ENCODE measurements at places on chromosomes 5 and 9. TPM values are rescaled to one million over a fixed set of nuclear protein-coding genes. Genes with fewer than 3 reads are reported as not detected.
A peak's percentile ranks its signal among the peaks of the same experiment; 100 is the strongest.

Gene SLC45A2
- 0.12 TPM for polyA plus RNA-seq

Gene CREBRF
- polyA plus RNA-seq = 21.2 TPM

Gene CCDC180
- 7.5 TPM for polyA plus RNA-seq

Gene PCDHA9
- polyA plus RNA-seq = 0.24 TPM

- DNase-seq = no peak
Observed at GRCh38 chr5:126031989-126032716, 391.1 kb upstream of the GRAMD2B start.

DNA sequence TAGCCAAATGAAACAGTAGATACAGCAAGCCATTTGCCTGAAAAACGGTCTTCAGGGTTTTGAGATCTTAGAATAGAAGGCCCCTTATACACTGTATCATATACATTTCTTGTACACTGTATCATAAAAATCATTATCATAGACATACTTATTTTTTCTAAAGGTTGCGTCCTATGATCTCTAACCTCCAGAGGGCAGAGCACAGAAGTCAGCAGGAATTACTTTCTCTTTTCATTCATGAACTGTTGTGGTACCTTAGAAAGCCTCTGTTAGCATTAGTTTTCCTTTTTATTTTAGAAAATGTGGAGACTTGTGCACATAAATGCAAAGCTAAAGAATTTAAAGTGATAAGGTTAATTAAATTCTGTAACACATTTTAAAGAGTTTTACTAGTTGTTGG is 115.4 kb downstream of the OXCT1 start:
- DNase-seq = peak; percentile 11

GRCh38 chr9:8543219-8543618 is 743.6 kb upstream of the DMAC1 start:
- DNase-seq = no peak

- DNase-seq = no peak
Observed at GRCh38 chr5:173243243-173243830, 8.3 kb upstream of the NKX2-5 start.

DNA sequence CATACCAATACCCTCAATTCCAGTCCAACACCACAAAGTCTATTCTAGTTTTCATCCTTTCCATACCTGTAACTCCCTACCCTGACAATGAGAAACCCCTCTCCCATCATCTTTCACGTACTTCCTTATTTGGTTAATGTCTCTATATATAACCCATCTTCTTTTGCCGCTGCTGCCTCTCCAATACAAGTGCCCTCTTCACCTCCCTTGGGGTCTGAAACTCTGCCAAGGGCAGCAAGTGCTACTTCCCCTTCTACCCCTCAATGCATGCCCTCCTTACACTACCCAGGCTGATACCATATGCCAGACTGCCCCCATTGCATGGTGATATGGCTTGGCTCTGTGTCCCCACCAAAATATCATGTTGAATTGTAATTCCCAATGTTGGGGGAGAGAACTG is 24.4 kb upstream of the SMIM15 start:
- DNase-seq = no peak

- DNase-seq = no peak
Observed at GRCh38 chr5:93632327-93632726, 49.3 kb downstream of the NR2F1 start.

DNA sequence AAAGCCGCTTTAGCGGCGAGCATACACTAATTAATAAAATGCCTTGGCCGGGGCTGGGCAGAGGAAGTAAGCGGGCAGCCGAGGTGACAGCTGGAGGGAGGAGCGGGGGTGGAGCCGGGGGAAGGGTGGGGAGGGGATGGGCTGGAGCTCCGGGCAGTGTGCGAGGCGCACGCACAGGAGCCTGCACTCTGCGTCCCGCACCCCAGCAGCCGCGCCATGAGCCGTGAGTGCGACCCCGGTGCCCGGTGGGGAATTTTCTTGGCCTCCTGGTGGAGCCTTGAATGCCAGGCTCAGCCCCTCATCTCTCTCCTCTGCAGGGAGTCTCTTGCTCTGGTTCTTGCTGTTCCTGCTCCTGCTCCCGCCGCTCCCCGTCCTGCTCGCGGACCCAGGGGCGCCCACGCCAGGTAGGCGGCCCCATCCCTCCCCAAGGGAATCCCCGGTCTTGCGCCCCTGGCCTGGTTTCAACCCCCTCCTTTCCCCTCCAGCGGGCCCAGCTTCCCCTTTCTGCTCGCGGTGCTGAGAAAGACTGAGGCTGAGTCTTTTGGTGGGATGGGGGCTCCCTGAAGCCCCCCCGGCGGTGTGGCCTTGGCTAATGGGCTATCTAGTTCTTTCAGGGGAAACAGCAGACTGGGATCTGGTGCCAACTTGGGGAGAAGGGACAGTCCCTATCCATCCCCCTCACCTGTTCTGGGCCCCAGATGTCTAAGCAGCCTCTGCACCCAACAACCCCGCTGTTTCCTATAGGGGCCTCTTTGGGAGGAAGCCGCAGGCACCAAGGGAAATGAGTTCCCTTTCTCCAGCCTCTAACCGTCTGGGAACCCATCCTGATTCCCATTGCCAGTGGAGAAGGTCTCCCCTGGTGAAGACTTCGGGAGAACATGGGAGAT is at the start of gene PTGS1:
TSS of gene PTGS1 (plus strand) at position 156 of the 887 bp plus-strand sequence. CDS start at position 217, 61 bp downstream.
- DNase-seq = no peak

- no peak for DNase-seq
Observed at GRCh38 chr9:90995516-90995915, 193.9 kb downstream of the SYK start.

DNA sequence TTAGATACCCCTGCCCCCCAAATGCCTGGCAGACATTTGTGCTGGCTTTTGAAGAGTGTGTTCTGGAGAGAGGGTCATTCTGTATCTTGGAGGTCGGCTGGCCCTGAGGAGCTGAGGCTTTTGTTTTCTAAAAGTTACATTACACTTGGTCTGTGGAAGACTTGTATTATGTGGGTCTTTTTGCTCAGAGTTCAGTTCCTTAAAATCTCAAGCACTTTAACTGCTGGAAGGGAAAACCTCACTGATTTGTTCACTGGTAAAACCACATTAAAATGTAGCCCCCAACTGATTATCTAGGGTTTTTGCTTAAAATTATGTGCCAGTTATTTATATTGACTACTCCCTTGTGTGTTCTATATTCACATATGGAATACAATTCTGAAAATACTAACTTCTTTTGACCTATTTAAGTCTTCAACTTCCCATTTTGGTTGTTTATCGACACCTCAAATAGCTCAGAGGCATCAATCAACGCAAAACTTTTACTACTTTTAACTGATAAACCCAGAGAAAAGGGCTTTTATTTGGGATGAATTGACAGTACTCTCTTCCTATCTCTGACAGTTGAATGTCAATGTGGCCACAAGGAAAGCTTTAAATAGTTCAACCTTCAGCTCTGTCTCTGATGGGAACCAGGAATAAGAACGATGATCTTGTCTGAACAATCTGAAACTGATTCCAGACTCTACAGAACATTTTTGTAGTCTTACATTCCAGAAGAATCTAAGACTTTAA is 54.0 kb upstream of the MAP3K1 start:
- DNase-seq = no peak

- no peak for DNase-seq
Observed at GRCh38 chr5:105501315-105501714, 1938.7 kb upstream of the NUDT12 start.

DNA sequence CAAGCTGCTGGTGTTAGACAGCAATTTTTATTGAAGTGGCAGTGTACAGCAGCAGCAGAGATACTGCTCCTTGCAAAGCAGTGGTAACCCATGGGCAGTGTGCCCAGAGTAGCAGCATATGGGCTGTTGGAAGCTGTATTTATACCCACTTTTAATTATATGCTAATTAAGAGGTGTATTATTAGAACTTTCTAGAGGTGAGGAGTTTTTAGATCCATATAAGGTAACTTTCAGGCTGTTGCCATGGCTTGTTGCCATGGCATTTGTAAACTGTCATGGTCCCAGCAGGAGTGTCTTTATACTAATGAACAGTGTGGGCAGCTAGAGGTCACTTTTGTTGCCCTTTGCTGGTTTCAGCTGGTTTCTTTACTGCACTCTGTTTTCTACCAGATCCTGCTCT is 3.7 kb upstream of the PJA2 start:
- peak; percentile 29 for DNase-seq

- no peak for DNase-seq
Observed at GRCh38 chr9:88536023-88536324, 996 bp downstream of the NXNL2 start.

All from large intestine (tissue), 12 donors.